GM23338 (cell line): ENCODE measurements at places on chromosomes 12 and 14. TPM values are rescaled to one million over a fixed set of nuclear protein-coding genes. Genes with fewer than 3 reads are reported as not detected.
A peak's percentile ranks its signal among the peaks of the same experiment; 100 is the strongest.

GRCh38 chr12:108950991-108951739, 69.7 kb downstream of the SVOP start:
- H3K36me3 ChIP-seq = no peaks in the 10 kb centered on the region
- H3K4me1 ChIP-seq = no peaks in the 10 kb centered on the region
- no peaks in the 10 kb centered on the region for H3K27me3 ChIP-seq
- no peak overlapping the region for H3K4me3 ChIP-seq

Gene SIRT4
- total RNA-seq = 0.78 and 2.0 TPM in 2 replicates

DNA sequence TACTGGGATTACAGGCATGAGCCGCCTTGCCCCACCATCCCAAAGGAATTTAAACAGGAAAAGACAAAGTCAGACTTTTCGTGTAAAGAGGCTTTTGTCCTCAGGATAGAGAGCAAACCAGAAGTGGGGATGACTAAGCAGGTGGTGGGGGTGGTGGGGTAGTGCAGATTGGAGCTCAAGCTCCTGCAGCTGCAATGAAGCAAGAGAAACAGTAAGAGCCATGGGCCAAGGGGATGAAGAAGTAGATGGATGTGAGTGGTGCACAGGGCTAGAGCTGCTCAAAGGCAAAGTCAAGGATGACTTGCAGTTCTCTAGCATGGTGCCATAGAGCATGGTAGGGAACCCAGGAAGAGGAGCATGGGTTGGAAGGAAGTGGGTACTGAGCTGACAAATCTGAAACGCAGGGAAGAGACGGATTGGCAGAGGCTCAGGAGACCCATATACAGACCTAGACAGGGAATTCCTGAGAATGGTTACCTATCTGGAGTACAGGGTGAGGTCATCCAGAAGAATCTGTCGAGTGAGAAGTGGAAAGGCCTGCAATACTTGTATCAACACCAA, 11.4 kb upstream of the RNF34 start:
- H3K4me3 ChIP-seq = no peak overlapping the region
- no peaks in the 10 kb centered on the region for H3K4me1 ChIP-seq
- no peaks in the 10 kb centered on the region for H3K36me3 ChIP-seq
- H3K27me3 ChIP-seq = no peaks in the 10 kb centered on the region
- DNase-seq = no peak

Gene NGB
- total RNA-seq = 0.27 and 1.0 TPM in 2 replicates

Gene SLC16A7
- total RNA-seq = 4.3 and 5.7 TPM in 2 replicates

DNA sequence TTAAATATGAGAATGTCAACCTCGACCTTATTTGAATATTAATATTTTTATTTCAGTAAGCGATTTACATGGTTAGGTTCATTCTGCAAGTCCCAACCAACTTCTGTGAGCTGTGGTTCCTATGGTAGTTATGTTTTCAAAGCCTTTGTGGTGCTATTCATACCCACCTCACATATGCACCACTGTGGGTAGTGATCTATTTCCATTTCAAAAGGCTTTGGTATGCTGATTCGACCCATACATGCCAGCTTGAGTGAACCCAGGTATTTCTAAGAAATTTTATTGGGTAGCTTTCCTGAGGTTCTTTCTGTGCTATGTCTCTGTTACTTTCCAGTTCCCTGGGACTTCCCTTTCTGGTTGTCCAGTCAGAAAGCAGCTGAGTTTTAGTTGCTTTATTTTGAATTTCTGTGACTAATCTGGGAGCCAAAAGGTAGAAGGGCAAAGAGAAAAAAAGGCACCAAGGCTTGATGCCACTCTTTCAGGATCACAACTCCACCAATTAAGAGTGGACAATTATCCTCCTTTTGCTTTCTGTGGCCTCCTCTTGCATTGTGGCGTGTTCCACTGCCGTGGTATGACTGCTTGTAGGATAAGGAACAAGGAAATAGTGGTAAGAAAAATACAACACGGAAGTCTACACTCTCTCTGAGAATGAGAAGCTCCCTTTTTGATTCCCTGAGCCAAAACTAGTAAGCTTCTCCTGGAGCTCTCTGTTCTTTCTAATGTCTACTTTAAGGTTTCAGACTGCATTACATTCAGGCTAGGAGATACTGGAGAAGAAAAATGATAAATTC, 729.1 kb downstream of the NOVA1 start:
- no peaks in the 10 kb centered on the region for H3K36me3 ChIP-seq
- H3K27ac ChIP-seq = no peak overlapping the region
- H3K27me3 ChIP-seq = no peaks in the 10 kb centered on the region
- H3K4me3 ChIP-seq = no peak overlapping the region
- peaks cover 12% of the 10 kb centered on the region for H3K4me1 ChIP-seq
- peak; percentile 32 for DNase-seq
